ENCODE measurements at places on chromosomes 4 and X.
A peak's percentile ranks its signal among the peaks of the same experiment; 100 is the strongest.

DNA sequence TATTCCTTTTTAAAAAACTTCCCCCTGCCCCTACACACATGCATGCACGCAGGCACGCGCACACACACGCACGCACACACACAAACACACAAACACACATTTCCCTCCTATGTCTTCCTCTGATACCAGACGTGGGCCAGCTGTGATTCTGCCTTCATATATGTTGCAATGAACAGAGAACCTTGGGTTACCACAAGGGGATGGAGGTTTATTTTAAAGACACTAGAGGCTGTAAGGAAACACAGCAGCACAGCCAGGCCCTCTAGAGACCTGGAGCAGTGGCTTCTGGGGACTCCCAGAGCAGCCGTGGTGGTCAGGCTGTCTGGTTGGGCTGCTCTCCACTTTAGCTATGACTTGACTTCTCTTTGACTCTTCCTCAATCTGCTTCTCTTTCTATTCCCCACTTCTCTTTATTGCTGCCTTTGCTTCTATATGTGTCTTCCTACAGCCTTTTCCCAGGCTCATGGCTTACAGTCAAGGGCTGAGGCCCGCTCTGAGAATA is 3.2 kb upstream of the TLR10 start:
- DNase-seq: no peak

- no peak for DNase-seq
Observed at GRCh38 chrX:48617542-48618340, 20.4 kb downstream of the WDR13 start.

DNA sequence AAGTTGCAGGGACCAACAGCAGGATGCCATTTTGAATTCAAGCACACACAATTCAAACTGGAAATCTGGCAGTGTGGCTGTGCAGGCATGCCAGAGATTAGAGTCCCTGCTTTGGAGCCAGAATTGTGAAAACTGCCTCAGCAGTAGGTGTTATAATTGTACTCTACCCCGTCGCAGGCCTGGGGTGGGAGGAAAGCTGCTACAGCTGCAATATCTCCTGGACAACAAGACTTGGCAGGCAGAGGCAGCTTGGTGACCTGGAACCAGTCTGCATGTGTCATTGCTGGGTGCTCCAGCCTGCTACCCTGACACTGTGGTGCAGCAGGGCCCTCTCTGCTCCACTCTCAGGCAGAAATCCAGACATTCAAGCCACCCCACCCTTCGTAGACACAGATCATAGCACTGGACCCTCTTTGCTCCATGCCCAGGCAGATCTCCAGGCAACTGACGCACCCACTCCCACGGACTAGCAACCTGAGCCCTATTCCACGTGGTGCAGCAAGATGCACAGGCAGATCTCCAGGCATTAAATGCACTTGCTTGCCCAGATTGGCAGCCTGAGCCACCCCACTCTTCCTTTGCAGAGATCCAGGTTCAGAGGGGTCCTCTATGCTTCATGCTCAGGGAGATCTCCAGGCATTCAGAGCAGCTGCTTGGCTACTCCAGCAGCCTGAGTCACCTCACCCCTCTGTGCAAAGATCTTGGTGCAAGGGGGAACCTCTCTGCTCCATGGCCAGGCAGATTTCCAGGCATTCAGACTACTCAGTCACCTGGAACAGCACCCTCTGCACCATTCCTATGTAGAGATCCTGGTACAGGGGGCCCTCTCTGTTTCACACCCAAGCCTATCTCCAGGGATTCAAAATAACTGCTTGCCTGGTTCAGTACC is 140.5 kb downstream of the LRBA start:
- DNase-seq: no peak

- DNase-seq: no peak
Observed at GRCh38 chr4:102352781-102353180, 7.5 kb upstream of the SLC39A8 start.

DNA sequence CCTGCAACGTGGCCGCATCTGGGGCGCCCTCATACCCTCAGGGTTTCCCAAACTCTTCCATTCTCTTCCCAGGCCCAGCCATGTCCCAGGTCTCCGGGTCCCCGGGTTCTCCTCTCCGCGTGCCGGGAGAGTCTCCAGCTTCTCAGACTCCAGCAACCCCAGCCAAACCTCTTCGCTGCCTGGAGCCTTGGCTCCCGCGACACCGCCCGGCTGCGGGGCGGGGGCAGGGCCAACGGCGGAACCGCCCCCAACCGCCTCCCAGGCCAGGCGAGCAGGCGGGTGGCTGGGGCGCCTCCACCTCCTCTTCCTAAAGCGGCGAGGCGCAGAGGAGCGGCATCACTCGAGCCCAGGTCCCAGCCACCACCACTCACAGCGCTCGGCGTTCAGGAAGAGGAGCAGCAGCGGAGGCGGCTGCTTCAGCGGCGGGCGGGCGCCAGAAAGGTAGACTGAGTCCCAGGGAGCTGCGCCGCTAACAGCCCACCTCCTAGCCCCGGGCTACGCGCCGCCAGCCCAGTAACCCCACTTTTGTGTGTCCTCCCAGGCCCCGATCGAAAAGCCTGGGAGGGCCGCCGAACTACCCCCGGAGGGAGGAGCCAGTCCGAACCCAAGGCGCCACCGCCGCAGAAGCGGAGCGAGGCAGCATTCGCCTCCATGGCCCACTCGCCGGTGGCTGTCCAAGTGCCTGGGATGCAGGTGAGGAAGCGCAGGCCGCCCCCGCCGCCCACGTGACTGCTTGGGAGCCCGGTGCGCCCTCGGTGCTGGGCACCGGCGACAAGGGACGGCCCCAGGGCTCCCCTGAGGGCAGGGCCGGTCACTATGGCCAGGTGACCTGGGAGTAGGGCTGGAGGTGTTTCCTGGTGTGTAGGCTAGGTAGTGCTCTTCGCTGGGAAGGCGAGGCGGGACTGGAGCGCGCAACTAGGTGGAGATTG is at the start of gene STK26:
TSS of gene STK26 (plus strand) at position 336 of the 929 bp plus-strand sequence. CDS start at position 652, 316 bp downstream.
- peak; percentile 31 for DNase-seq

- no peak for DNase-seq
Observed at GRCh38 chr4:80173401-80173800, 23.9 kb upstream of the PRDM8 start.

- DNase-seq: no peak
Observed at GRCh38 chrX:12866451-12867377, at the start of gene TLR7. Gene TLR7 (plus strand): TSS chrX:12867072. CDS start chrX:12867579, 507 bp downstream.

DNA sequence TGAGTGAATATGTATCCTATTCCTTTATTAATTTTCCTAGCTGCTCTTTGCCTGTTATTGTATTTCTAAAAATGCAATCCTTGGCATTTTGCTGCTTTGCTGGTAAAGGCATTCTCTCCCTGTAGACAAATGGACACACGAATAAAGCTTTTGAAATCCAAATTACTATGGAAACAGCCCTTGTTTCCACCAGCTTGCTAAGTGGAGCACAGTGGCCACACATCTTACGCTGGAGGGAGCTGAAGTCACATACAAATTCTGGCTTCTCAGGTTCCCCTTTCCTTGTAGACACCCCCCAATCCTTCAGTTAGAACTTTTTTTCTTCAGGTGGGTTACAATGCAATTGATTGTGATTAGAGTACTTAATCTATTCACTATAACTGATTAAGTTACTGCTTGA is 66.2 kb downstream of the AGA start:
- no peak for DNase-seq

DNA sequence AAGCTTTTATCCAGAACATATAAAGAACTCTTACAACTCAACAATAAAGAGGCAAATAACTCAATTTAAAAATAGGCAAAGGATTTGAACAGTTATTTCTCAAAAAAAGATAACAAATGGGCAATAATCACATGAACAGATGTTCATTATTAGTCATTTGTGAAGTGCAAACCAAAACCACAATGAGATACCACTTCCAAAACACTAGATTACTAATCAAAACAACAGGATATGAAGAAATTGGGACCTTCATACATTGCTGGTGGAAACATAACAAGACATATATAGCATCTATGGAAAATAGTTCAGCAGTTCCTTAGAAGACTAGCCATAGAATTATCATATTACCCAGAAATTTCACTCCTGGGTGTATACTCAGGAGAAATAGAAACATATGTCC is 224.6 kb downstream of the FBXO8 start:
- DNase-seq: no peak

GRCh38 chr4:125013891-125014290 is 300.9 kb upstream of the FAT4 start:
- DNase-seq: no peak

DNA sequence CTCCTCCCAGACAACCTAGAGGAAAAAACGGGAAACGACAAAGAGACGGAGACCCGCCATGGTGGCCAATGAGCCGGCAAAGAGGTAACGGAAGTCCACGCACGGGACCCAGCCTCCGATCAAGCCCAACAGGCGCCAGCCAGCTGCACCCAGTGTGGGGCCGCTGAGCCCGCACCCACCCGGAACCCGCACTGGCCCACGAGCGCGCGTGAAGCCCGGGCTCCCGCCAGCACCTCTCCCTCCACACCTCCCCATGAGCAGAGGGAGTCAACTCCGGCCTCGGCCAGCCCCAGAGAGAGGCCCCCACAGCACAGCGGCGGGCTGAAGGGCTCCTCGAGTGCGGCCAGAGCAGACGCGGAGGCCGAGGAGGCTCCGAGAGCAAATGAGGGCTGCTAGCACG is 14.6 kb upstream of the FMR1 start:
- DNase-seq: no peak

- no peak for DNase-seq
Observed at GRCh38 chrX:40083120-40083978, 14.4 kb downstream of the BCOR start.

DNA sequence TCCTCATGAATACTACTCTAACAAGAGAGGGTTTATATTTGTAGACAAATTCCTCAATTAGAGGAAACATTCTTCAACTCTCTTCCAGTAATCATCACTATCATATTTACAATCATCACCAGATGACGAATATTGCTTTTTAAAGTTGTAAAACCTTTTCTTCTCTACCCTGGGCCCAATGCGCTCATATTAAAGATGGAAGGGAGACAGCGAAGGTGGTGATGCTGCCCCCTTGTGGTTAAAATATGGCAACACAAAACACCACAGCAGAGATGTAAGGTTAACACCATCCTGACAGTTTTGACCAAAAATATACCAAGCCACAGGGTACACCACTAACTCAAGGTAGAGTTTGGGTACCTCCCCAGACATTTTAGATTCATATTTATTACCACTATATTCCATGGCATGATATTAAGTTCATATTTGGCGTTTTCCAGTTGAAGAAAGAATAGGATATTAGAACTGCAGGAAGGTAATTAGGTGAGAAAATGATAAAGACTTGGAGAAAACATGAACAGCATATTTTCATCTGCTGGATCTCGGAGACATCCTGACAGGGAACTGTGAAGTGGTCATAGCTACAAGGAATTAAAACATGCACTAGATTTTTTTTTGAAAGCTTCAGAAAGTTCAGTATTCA is 72.8 kb downstream of the SLC9A7 start:
- DNase-seq: no peak

DNA sequence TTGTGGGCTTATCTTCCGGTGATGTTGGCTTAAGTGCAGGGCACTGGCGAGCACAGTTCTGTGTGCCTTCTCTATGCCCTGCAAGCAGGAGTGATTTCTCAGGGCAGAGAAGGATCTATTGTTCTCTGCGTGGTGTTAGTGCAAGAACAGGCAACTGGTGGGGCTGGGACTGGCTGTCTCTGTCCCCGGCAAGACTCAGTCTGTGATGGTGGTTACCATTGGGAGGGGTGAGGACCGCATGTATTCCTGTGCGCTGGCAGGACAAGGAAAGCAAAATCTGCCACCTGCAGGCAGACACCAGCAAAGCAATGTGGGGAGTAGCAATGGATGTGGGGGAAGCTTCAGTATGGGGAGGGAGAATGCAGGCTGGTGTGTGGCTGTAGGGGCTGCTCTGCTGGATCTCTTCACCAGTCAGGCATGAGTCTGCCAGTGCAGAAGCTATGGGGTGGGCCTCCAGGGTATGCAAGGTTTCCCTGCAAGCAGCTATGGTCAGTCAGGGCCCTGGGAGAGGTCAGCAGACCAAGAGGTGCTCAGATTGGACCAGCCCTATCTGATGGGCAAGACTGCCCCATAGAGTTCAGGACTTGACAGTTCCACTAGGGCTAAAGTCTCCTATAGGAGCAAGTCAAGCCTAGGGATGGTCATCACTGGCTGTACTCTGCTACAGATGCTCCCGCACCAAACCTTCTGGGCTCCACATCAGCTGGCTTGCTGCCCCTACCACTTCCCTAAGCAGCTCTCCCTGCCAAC is 16.8 kb downstream of the PF4 start:
- no peak for DNase-seq

GRCh38 chr4:112377171-112377570 is 80.0 kb downstream of the ALPK1 start:
- DNase-seq: no peak

- DNase-seq: no peak
Observed at GRCh38 chrX:31260351-31260750, 188.5 kb upstream of the FTHL17 start.

DNA sequence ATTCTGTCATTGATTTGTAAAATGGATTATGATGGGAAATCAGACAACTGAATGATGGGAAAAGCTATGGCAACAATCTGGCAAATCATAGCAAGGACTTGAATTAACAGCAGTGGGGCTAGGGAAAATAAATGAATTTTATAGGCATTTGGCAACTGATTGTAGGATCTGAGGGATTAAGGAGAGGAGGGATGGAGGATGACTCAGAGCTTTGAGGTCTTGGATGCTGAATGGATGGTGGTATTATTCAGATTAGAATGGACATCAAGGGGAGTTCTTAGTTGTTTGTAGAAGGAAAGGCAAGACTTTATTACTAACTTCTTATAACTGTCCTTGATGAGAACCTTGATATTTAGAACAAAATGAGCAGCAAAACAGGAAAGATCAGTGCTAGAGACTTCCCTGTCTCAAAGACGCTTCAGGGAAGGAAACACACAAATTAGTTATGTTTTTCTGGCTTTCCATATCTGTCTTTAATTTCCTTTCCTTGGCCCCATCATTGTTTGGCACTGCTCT is 51.4 kb upstream of the HHIP start:
- DNase-seq: no peak

- no peak for DNase-seq
Observed at GRCh38 chrX:56248492-56248891, 16.3 kb downstream of the KLF8 start.

- no peak for DNase-seq
Observed at GRCh38 chr4:79233820-79234219, 92.0 kb downstream of the NAA11 start.

DNA sequence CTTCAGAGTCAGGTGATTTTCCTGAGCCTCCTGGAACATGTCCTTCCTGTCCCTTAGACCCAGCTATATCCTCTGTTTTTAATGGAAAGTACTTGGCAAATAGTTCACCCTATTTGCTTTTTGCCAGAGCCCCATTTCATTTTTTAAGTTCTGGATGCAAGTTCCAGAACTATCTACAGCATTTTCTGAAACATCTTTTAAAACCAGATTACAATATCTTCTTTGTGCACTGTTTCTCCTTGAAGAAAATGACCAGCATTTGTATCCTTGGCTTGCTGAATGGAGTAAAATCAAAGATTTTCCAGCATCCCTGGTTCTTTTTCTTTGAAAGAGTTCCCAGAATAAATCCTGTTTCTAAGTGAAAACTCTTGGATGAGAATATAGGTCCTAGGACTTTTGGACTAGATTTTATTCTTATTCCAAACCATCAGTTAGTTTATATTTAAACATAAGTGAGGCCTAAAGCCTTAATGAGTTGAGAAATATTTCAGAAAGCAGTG is 224.3 kb downstream of the ANK2 start:
- DNase-seq: no peak

- DNase-seq: no peak
Observed at GRCh38 chrX:133786382-133786781, 199.0 kb downstream of the GPC3 start.

Data from right renal pelvis (tissue), 4 donors.